Activated CD8-positive, alpha-beta memory T cell treated with anti-CD3 and anti-CD28 coated beads for 48 hours (primary cell): ENCODE measurements at places on chromosomes 2 and 18.

DNA sequence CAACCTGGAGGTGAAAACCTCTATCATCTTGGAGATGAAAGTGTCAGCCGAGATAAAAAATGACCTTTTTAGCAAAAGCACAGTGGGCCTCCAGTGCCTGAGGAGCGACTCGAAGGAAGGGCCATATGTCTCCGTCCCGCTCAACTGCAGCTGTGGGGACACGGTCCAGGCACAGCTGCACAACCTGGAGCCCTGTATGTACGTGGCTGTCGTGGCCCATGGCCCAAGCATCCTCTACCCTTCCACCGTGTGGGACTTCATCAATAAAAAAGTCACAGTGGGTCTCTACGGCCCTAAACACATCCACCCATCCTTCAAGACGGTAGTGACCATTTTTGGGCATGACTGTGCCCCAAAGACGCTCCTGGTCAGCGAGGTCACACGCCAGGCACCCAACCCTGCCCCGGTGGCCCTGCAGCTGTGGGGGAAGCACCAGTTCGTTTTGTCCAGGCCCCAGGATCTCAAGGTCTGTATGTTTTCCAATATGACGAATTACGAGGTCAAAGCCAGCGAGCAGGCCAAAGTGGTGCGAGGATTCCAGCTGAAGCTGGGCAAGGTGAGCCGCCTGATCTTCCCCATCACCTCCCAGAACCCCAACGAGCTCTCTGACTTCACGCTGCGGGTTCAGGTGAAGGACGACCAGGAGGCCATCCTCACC is 90.2 kb downstream of the SH3BP4 start:
- no peak for DNase-seq

DNA sequence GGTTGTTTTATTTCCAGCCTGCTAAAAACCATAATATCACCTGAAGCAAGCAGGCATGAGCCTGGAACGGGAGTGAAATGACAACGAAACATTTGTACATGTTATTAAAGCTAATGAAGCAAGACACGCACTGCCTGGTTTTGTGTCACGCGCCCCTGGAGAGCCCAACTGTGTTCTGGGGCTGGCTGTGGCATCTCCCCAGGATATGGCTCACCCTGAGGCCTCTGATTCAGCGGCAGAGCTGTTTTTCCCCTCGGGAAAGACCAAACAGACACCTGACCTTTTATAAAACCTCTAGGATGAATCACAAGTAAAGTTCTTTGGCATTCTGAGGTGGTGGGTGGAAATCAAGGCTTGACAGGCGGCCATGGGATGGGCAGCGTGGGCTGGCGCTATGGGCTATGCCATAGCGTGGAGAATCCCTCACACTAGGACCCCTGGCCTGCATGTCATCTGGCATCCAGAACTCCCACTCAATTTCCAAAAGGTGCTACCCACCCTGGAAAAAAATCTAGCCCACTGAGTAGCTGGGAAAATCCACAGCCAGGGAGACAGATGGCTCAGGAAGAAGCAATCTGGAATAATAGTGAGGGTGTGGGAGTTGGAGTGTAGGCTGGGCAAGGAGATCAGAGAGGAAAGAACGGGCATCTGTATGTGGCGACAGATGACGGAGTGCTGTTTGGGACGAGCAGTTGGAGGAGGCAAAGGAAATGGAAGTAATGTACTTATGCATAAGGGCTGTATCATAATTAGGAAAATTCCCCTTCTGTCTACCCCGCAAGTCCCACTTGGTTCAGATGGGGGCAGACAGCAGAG is 262.0 kb downstream of the AFF3 start:
- no peak for DNase-seq

DNA sequence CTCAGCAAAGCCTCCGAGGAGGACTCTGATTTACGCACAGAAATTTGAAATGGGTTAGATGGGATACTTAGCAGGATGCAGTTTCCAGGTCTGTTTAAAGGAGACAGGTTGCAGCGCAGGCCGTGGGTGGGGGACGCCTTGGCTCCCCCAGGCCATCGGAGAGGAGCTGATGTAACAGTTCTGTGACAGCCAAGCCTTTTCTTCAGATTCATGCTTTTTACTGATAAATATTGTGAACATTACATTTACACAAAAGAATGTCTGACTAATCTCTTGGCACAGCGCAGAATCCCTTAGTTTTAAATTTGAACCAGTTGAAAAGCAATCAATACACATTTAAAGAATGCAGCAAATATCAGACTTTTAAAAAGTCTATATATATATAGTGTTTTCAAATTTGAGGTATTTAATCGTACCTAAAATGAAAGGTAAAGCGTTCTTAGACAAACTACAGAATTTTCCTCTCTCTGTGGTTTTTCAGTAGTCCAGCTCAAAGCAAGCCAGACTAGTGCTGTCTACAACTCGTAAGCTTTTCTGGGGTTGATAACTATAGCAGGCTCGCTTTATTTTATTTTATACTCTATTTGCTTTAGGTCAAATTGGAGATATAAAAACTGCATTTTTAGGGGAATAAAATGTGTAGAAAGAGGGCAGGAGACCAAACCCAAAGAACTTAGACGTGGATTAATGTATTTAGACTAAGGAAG is 221.9 kb downstream of the PIEZO2 start:
- no peak for DNase-seq

DNA sequence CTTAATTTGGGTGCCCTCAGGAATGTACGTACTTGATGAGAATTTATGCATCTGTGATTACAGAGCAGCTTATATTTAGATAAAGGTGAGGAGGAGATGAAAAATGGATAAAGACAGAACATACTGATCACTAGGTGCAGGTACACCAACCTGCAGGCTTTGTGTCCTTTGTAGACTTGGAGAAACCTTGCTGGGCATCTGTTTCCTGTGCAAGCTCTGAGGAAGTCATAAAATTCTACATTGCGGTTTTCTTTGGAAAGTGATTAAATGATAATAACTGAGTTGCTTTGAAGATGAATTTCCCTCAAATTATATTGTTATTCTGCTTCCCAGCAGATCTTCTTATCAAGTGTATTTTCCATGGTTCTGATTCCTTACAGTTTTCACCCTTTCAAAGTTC is 7.7 kb downstream of the RAB27B start:
- DNase-seq, result no peak

DNA sequence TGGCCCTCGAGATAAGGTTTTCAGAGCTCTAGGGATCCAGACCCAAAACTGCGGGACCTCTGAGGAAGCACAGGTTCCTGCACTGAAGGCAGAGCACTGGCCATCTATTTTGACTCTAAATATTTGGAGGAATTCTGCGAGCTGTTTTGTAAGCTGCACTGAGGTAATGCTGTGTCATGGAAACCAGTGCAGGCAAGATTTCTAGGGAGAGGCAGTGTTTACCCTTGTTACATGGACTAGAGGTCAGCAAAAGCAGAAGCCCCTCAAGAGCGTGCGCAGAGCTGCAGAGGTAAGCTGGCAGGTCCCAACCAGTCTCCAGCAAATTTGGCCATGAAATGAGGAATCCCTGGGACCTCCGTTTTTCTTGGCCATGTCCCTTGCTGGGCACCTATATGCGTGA is 137.3 kb downstream of the RNF152 start:
- DNase-seq, result no peak

GRCh38 chr2:61816480-61817355 is 37.1 kb downstream of the FAM161A start:
- no peak for DNase-seq

DNA sequence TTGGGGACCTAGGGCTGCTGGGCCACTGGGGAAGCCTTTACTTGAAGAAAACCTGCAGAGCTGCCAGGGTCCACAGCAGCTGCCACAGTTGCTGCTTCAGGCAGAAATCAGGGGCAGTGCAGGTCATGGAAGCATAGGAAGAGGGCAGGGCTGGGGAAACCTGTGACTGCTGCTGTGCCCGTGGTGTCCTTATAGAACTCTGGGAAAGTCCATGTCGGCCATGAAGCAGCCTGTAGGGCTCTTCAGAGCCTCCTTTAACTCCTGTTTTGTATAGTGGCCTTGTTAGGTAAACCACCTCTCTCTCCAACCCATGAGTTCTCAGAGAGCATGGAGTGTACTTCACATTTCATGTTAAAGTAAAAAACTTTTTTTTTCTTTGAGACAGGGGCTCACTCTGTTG is 62.1 kb downstream of the SMAD4 start:
- no peak for DNase-seq

GRCh38 chr2:241118737-241119505 is 16.8 kb upstream of the MTERF4 start:
- DNase-seq, result no peak

DNA sequence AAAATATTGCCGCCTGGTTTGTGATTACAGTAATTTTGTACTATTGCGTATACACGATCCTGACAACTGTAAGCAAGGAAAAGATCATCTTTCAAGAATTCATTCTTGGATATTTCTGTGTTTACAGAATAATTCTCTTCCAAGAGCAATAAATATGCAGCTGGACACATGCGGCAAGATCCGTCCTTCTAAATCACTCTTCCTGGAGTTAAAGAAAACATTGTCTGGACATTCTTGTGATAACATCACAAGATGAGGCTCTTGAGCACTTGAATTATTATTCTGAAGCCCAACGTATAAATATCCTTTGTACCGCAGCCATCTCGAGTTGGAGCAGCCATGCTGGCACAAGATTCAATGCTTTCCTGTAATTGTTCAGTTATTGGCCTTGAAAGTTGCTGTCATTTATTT is 9.9 kb downstream of the FHL2 start:
- no peak for DNase-seq

DNA sequence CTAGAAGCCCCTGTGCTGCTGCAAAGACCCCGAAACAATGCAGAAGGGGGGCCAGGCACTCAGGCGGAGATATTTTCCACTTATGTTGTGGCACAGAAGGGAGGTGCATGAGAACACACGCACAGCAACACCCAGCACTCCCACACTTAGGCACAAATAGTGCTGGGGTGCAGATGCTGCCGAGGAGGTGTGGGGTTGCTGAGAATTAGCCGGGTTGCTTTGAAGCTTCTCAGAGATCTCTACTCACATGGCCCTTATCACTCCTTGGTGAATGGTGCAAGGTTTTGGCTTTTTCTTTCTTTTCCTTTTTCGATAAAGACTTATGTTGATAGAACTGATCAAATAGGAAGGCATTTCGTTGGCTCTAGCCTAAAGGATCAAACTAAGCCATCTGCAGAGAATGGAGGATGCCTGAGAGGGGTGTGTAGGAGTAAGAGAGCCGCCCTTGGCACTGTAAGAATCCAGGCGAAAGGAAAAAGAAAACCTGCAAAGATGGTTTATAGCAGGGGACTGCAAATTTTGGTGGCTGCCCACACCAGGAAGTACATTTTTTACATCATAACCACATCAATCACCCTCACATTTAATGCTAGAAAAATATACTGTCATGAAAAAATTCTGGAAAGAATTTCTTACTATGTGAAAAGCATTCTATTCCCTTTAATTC is 27.9 kb upstream of the FHL2 start:
- DNase-seq, result no peak

DNA sequence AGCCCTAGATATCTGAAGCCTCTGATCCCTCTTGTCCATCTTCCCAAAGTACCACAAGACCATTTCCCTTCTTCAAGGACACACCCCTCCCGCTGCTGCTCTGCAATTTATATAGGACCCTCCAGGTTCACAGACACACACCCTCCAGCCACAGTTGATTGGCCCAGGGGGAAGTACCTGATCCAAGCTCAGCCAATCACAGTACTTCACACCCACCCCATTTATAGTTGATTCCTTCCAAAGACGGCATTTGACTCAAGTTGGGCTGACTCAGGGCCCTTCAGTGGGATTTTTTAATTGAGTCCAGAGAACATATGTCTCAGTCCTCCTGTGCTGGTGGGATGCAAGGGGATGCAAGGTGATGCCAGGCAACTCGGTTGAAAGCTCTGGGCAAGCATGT is 59.2 kb downstream of the GYPC start:
- DNase-seq, result no peak

DNA sequence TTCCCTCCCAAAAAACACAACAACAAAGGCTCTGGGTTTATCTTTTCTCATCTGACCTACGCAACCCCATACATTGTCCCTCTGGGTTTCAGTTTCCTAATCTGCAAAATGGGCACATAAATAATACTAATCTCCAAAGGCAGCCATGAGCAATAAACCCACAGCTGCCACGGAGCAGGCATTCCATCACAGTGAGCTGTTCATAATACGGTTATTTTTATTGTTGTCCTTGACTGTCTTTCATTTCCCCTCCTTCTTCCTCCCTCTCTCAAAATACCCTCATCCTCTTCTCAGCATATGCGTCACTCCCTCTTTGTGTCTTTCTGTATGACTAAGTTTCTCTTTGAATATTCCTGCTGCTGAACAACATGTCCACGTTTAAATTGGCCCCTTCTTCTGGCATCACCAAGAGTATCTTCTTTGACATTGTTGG is 129.8 kb upstream of the CAB39 start:
- no peak for DNase-seq

- no peak for DNase-seq
Observed at GRCh38 chr2:179936654-179937053, 70.4 kb downstream of the CWC22 start.

GRCh38 chr2:128791985-128792320 is 473.3 kb upstream of the HS6ST1 start:
- DNase-seq, result no peak

DNA sequence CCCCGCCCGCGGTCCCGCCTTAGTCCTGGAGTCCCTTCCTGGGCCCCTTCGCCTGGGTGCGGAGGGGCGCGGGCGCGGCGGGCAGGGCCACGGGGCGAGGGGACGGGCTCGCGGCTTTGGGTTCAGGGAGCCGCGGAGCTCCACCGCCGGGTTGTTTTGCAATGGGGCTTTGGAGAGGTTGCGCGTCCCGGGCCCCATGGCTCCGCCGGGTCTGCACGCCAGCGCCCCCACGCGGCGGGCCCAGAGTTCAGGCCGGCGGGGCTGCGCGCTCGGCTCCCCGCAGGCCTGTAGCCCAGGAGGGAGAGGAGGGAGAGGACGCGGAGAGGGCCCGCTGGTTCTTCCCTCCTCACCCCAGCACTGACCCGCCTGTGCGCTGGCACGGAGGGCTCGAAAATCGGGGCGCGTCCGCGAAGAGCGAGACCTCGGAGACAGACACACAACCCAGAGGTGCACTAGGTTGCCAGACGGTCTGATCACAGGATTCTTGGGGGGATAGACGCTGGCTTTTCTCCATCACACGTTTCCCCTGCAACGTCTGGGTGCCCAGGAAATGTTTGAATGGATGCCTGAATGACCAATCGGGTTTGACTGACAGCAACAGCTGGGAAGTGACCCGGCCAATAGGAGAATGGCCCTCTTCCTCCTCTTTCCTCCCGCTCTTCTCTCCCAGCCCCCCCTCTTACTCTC is 4.9 kb upstream of the SIX2 start:
- no peak for DNase-seq

- DNase-seq, result no peak
Observed at GRCh38 chr2:16005816-16006536, 65.6 kb downstream of the MYCN start.

- DNase-seq, result no peak
Observed at GRCh38 chr18:60292186-60292585, 80.4 kb downstream of the MC4R start.

GRCh38 chr2:18474700-18475099 is 85.8 kb downstream of the RDH14 start:
- DNase-seq, result no peak

GRCh38 chr2:36370281-36370680 is 14.7 kb downstream of the CRIM1 start:
- DNase-seq, result no peak

DNA sequence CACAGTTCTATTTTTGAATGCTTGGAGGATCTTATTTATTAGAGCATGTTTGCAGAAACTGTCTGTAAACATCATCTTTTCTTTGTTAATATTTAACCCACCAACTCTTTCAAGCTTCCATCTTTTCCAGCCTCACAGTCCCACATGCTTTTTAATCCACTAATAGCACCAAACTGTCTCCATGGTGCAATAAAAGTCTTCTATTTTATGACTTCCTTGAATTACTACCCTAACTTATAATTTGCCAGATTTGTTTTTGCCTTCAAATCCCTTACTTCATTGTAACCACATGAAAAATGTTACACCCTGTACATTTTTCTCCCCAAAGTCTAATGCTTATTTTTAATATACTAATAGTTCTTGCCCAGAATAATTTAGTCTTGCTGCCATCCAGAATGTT is 792.6 kb downstream of the PLCL1 start:
- no peak for DNase-seq
